ENCODE measurements at places on chromosomes 3 and 15.

DNA sequence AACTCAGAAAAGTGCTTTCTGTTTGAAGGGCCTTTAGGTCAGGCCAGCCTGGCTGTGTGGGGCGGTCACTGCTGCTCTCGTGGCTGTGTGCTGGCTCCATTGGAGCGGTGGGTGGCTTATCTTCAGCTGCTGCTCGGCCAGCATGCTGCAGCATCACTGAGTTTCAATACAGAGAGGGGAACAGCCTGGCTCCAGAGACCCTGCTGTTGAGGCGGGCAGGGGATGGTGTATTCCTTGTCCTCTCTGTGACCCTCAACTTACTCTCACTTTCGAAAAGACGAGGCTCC, 248.5 kb upstream of the ONECUT1 start:
- no peak for DNase-seq

- DNase-seq = no peak
Measured at GRCh38 chr15:70442616-70443321, 320.6 kb downstream of the UACA start.

GRCh38 chr3:100546020-100546744, 53.8 kb downstream of the TMEM45A start:
- no peak for DNase-seq

DNA sequence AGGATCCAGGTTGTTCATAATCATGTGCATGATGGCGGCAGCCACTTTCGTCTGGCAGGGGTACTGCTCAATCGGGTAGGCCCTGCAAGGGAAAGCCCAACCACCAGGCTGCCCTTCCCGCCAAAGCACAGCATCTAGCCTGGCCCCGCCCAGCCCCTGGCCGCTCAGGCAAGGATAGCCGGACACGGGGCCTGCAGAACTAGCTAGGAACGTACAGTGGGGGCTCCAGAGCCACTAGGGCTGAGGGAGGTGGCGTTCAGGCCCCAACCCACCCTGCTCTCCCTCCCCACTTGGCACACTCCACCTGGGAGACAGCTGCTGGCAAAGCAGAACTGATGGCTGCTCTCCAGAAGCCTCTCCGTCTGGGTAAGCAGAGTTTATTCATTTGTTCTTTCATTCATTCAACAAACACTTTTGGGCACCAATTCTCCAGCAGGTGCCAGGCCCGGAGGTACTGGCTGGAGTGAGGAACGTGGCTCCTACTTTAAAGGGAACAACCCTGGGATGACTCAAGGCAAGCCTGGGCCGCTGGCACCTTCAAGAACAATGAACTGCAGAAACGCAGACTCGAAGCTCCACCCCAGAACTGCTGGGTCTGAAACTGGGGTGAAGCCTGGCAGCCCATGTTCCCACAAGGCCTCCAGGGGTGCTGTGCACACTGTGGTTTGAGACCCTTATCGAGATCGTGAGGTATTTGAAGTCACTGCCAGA, 7.8 kb downstream of the UROC1 start:
- no peak for DNase-seq

- DNase-seq = no peak
Measured at GRCh38 chr3:64129581-64129980, 95.7 kb downstream of the PRICKLE2 start.

DNA sequence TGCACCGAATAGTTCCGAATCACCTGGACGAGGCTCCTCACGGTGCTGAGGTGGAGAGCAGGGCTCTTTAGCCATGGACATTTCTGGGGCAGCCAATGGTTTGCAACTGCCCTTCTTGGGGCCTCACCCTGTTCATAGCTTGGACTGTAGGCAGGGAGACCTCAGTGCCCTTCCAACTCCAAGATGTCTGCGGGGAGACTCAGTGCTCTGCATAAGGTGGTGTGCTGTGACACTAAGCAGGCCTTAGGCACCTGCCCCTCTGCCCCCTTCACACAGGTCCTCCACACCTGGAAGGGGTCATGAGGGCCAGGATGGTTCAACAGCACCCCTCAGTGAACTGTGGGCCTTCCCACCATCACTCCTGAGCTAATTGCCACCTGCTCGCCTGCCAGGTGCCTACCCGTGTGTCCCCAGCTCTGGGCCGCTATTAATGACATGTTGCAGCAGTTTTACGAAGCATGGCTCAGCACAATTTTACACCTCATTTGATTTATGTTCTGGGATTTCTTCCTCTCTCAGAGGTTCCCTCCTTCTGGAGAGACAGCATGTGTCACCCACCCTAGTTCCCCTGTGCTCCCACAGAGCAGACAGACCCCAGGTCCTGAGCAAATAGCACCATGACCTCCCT, 101.2 kb upstream of the SMAD3 start:
- DNase-seq = no peak

DNA sequence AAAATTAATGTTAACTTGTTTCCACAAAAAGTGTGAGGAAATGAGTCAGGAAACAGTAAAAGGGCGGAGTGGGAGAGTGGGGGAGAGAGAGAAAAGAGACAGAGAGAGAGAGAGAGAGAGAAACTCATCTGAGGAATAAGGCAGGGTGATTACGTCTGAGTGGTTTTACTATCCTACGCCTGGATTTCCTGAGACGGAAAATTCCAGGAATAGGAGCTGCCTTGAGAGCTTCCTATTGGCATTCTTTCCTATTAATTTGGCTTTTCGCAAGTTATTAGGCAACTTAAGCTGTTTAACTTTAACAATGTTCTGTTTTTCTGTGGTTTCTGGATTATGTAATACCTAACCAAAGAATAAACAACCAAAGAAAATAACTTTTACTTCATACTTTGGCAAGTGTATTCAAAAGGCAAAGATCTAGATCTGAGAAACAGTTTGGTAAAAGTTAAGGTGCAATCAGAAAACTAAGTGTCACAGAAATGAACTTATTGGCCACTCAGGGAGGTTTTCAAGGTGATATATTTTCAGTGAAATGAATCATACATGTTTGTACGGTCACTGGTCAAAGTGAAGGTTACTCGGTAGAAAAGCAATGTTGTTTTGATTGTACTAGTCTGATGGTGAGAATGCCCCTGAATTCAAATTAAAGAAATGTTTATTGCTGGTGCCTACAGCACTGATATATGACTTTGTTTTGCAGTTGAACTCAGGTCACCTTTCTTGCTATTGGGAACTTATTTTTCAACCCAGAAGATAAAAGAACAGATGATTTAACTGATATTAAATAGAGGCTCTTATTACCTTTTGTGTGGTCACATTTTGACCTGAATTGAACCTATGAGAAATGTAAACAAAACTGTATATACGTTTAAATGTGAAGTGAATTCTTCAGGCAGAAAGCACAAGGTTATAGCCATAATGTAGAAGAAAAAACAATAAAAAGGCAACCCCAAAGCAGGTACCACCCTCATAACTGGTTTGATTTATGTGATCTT, 39.9 kb upstream of the TNFSF10 start:
- DNase-seq = no peak

DNA sequence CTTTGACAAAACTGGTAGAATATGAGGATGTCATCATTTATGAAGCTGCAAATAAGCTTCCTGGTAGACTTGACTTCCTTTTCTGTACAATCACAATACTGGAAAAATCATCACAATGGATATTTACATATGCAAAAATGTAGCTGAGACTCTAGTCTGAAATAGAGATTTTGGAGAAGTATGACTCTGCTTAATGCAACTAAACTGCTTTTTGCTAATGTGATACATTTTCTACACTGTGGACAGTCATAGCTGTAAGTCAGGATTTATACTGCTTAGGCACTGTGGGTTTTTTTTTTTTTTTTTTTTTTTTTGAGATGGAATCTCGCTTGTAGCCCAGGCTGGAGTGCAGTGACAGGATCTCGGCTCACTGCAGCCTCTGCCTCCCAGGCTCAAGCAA, 34.5 kb upstream of the ST3GAL6 start:
- no peak for DNase-seq

- DNase-seq = no peak
Measured at GRCh38 chr3:4979428-4980228, at the start of gene BHLHE40. TSS of gene BHLHE40 (plus strand) at chr3:4979437. CDS start at chr3:4979719, 282 bp downstream.

GRCh38 chr15:76993114-76993725, 1.7 kb upstream of the PSTPIP1 start:
- no peak for DNase-seq

GRCh38 chr3:27504749-27505148, 20.6 kb upstream of the SLC4A7 start:
- no peak for DNase-seq

DNA sequence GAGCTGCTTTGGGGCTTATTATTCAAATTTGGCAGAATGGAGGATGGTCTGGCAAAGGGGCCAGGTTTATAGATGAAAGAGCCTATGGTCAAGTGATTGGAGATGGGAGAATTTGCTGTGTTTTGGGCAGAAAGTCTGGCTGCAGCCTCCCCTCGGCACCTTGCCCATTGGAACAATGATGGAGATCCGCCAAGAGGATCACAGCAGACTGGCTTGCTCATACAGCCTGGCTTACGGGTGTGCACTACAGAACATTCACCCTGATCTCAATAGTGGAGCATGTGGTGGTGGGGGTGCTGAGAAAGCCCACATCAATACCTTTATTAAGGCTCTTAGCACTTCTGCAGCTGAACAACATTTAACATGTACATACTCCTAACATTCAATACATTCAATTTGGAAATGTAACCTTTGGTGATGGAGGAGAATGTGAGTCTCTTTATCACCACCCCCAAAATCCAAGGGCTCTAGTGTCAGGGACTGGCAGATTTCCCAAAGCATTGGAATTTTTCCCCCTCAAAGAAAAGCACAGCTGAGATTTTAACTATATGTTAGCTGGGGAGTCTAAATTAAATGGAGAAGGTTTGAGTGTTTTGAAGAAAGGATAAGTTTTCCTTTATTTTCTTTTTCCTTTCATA, 118.4 kb upstream of the TMC3 start:
- no peak for DNase-seq
